ENCODE measurements at places on chromosomes 7 and 10. TPM values are rescaled to one million over a fixed set of nuclear protein-coding genes. Genes with fewer than 3 reads are reported as not detected.

Gene RINT1
- total RNA-seq, result 24.9 TPM

Gene CPED1
- 1.6 TPM for total RNA-seq

Gene EGR2
- total RNA-seq, result 1.4 TPM

Gene IFIT1
- 17.3 TPM for total RNA-seq

Gene AKR1D1
- not detected for total RNA-seq

Gene COL17A1
- total RNA-seq, result 0.23 TPM

Gene HMX3
- 3.3 TPM for total RNA-seq

Gene AKR1B1
- total RNA-seq, result 111 TPM

Gene PTF1A
- total RNA-seq, result not detected

Gene BMPER
- total RNA-seq, result 0.09 TPM

Gene CNNM1
- total RNA-seq, result 3.0 TPM

Gene ASAH2B
- total RNA-seq, result 4.5 TPM

Gene GPR26
- 0.11 TPM for total RNA-seq

Gene LIPN
- not detected for total RNA-seq

Gene PDAP1
- total RNA-seq, result 263 TPM

Gene SPDYE9
- not detected for total RNA-seq

Gene STK17A
- 153 TPM for total RNA-seq

Gene PLXDC2
- total RNA-seq, result 0.69 TPM

Gene PNLIP
- not detected for total RNA-seq
